ENCODE measurements at places on chromosomes 5 and 9.

DNA sequence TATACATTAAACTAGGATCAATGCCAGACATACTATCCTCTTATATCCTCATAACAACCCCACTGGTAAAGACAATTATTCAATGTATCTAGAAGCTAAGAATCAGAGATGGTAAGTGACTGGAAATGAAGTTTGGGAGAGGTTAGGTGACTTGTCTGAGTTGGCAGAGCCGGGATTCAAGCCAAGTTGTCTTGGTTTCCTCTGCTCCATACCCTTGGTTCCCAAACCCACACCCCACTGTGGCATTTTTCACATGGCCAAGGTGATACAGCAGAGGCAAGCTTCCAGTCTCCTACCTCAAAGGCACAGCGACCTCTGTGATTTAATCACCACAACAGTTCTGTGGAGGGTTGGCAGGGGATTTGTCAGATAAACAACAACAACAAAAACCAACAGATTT lies 34.7 kb upstream of the ADRB2 start:
- no peak for DNase-seq

GRCh38 chr5:80082281-80082680 lies 47.1 kb downstream of the THBS4 start:
- no peak for DNase-seq

GRCh38 chr9:137493364-137494103 lies 34.4 kb upstream of the NSMF start:
- DNase-seq, result no peak

DNA sequence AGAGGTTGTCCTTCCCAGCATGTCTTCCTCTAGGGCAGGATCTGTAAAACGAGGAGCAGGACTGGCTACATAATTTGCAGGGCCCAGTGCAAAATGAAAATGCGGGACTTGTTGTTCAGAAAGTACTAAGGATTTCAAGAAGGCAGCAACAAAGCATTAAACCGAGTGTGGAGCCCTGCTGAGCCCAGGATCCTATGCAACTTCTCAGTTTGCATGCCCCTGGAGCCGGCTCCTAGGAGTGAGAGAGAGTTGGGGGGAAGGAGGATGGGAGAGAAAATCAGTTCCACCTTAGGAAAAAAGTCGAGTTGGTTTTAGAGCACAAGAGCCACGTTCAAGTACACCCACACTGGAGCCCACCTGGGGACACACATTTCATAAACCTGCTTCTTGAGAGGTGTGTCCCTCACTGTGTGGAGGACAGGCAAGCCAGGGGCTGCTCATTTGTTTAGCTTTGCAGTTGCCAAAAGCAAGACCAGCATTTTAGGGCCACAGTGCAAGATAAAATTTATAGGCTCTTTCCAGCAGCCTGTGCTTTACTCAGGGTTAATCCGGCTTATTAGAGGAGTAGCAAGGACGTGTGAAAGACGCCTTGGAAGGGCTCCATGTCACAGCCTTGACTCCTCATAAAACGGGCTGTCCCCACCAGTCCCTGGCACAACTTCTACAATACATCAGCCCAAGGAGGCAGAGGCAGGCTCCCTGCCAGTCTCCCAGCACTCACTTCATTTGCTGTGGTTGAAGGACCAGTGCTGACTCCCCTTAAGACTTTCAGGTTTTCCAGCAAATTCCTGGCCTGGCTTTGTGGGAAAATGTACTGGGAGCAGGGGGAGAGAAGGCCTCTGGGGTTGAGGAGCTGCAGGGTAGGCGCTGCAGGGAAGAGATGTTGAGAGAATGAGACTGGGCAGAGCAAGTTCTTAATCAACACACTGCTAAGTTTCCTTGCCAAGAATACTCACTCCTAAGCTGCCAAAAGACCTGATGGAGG lies 159.7 kb upstream of the SEMA6A start:
- no peak for DNase-seq

- DNase-seq, result no peak
Measured at GRCh38 chr5:36631154-36631553, 24.7 kb downstream of the SLC1A3 start.

- DNase-seq, result no peak
Measured at GRCh38 chr5:140595538-140596300, 31.1 kb downstream of the SLC35A4 start.

DNA sequence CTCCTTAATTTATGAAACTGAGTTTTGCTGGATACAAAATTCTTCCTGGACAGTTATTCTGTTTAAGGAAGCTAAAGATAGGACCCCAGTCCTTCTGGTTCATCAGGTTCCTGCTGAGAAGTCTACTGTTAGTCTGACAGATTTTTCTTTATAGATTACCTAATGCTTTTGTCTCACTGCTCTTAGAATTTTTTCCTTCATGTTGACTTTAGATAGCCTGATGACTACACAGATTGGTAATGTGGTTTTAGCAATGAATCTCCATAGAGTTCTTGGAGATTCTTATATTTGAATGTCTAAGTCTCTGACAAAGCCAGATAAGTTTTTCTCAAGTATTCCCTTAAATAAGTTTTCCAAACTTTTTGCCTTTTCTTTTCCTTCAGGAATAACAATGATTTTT lies 419.7 kb downstream of the CDH10 start:
- DNase-seq, result no peak

DNA sequence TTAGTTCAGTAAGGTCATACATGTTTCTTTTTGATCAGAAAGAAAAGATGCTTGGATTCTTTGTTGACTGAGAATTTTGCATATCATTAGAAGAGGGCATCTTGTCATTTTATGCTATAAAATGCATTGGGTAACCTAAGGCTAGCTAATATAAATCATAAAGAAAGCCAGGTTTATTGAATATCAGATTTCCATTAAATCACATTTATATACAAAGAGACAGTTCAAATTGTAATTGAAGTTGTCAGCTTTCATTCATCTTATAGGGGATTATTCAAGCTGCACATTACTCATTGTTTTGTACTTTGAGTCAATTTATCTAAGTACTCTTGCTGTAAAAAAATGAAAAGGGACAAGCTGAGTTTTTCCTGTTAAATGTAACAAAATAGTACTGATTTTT lies 259.1 kb upstream of the CDH12 start:
- no peak for DNase-seq

- no peak for DNase-seq
Measured at GRCh38 chr5:171595401-171595800, 176.0 kb downstream of the FGF18 start.

DNA sequence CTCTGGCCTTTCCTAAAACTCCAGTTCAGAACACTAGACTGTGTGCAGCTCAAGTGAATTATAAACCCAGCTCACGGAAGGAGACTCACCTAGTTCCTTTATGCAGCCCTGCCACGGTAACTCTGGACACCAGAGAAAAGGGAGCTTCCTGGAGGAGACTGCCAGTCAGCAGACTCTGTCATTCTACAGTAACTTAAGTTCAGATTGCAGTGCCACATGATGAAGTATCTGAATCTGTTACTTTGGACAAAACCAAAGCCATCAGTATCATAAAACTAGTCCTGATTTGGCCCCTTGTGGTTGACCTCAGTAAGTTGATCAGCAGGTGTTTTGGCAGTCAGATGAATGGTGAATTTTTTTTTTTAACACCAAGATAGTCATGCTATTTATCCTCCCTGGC lies 2.7 kb downstream of the MTRR start:
- DNase-seq, result no peak

DNA sequence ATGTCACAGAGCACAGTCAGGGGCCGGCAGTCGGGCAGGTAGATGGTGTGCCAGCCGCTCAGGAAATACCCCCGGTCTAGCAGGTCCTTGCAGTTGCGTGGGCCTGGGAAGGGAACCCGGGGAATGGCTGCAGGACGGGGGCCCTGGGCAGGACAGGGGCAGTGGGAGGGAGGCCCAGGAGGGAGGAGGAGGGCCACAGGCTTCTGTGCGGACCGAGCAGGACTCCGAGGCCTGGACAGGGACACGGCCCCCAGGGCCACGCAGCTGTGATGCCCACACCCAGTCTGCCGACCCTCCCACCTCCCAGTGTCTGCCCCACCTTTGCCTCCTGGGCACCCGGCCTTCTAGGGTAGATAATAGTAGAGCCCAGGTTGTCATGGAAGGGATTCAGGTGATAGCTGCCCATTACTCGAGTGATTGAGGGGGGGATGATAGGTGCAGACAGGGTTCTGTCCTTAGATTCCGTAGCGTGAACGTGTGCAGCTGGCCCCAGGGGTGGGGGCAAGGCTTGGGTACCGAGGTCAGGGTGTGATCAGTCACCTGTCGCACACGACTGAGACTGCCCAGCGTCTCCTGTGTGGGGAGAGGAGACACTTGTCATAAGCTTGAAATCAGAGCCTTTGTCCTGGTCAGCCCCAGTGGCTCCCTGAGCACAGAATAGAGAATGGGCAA lies 4.5 kb downstream of the FCN1 start:
- DNase-seq, result no peak

DNA sequence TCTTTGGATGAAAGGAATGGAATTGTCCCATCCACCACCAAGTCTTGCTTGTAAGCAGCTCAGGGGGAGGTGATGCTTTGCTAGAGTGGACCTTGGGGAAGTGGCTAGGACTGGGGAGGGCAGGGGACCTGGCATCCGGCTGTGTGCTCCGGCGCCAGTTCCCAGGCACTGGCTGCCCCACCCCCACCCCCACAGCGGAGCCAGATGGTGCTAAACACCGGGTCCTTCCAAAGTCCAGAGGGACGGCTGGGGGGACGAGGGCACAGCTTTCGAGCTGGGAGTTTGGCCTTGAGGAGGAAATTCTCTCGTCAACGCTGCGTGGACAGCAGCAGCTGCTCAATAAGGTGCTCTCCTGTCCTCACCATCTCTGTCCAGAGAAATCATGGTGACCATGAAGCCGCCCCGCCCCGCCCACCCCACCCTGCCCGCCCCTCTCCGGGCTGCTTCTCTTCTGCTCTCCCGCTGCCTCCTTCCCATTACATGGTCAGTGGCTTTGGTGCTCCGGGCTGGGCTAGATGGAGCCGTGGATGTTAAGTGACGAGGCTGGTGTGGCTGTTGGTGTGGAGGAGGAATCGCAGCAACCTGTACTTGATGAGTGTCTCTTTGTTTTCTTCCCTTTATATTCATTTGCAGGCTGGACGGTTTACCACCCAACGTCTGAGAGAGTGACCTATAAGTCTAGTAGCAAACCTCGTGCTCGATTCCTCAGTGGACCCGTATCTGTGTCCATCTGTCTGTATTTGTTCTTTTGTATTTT lies 115.7 kb downstream of the WNK2 start:
- no peak for DNase-seq

DNA sequence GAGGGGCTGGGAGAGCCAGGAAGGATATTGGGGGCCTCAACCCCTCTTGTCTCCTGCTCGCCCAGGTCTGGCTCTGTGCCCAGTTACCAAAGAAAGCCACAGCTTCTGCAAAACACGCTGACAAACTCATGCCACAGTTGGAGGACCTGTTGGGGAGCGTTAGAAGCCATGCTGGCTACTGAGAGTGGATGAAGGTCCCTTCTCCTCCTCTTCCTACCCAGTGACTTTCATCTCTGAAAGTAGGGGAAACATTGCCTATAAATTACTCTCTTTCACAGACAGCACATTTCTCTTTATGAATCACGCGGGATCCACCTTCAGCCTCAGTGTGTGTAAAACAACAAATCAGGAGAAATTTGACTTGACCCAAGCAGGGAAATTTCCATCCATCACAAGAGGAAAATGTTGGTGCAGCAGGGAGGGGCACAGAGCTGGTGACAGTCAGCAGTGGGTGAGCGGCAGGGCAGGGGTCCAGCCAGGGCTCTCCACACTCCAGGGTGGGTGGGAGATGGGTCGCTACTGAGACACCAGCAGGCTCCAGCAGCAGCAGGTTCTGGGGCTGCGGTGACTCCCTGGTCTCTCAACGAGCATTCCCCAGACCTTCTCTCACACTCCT lies 181.9 kb downstream of the FGF18 start:
- no peak for DNase-seq

DNA sequence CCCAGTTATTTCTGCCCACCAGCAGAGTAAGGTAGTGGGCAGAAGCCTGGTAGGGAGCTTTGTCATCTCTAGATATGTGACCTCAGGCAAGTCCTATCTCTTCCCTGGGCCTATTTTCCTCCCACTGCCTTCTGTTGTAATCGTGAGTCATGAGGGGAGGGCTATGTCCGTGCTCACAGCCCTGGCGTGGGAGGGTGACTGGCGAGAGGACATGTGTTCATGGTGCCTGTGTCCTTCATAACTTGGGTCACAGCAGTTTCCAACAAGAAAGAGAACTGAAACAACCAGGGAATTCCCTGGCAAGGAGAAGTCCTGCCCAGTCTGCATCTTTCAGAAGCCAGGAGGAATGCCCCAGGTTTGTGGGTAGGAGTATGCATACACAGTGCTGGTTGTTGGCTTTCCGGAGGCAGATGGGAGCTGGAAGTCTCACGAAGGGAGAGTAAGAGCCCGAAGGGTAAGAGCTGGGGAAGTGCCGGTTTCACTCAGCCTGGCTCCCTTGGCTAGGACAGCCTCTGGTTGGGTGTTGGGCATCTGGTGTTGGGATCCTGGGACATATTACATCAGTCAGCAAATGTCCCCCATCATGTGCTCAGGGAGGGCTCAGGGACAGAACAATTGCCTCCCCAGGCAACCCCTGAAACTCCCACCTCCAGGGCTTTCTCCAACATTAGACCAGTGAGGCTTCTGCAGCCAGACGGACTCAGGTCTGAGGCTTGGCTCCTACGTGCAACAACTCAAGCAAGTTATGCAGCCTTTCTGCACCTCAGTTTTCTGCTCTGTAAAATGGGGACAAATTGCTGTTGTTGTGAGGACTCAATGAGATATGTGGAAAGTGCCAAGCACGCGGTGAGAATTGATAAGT lies 4.3 kb upstream of the TIFAB start:
- DNase-seq, result no peak

- DNase-seq, result no peak
Measured at GRCh38 chr5:3010301-3010952, 258.9 kb upstream of the IRX2 start.

DNA sequence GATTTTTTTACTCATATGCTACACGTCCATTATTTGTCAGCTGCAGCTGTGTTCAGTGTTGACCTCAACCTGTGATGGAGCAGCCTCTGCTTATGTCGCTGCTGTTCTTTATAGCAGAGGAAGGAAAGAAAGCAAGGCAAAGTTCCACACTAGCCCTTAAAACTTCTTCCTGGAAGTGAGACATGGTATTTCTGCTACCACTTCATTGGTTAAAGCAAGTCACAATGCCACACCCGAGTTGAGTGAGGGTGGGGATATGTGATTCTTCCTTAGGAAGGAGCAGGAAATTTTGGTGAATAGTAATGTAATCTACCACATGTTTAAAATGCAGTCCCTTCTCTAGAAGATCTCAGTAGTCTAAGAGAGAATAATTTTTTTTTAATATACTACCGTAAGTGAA lies 224.8 kb upstream of the DMRT1 start:
- no peak for DNase-seq

DNA sequence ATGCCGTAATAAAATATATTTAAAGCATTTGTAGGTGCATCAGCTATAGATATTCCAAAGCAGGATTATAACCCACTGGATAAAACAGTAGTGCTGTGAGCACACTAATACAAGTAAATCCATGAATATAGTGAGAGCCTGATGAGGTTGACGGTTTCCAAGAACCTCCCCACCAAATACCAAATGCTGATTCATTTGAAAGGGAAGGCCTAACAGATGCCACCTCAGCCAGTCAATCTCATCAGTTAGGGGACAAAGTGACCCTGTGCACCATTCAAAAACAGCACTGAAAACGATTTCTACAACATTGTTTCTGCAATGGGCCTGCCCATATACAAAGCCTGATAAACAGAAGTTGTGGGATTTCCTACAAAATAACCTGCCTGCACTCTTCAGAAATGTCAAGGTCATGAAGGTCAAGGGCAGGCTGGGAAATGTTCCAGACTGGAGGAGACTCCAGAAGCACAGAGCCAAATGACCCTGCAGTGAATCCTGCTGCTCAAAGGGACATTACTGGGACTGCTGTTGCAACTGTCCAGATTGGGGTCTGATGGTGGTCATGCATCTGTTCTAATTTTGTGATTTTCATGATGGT lies 69.6 kb downstream of the ROR2 start:
- DNase-seq, result no peak

All from stimulated activated CD4-positive, alpha-beta T cell treated with anti-CD3 and anti-CD28 coated beads, Interleukin-2, amount 100 ng/mL, for 48 hours (primary cell).